ENCODE measurements at places on chromosomes 6 and 20.

DNA sequence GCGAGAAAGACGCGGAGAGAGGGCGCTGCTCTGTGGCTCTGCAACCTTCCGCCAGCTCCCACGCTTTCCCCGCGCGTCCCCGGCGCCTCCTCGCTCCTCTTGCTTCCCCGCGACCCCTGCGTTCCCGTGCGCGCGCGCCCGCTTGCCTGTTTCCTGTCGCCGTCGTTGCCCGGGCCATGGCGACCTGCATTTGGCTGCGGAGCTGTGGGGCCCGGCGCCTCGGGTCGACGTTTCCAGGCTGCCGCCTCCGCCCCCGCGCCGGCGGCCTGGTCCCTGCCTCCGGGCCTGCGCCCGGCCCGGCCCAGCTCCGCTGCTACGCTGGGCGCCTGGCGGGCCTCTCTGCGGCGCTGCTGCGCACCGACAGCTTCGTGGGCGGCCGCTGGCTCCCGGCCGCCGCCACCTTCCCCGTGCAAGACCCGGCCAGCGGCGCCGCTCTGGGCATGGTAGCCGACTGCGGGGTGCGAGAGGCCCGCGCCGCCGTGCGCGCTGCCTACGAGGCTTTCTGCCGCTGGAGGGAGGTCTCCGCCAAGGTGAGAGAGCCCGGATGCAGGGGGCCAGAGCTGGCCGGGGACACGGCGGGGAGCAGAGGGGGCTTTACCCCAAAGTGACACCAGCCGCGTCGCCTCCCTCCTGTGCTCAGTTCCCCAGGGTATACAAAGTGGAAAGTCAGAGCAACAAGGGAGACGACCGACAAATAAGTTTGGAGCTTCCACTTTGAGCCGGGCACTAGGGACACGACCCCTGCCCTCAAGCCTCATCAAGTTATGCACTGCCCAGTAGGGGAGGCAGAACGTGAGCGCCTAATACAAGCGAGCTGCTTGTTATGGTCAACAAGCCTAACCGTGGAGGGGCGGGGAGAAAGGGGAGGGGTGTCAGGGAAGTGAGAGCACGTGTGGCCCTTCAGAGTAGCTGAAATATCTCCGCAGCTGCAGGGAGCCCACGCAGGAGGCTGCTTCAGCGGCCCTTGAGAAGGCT, at the start of gene ALDH5A1:
Gene ALDH5A1 (plus strand): TSS at position 149 of the 975 bp plus-strand sequence. CDS start 28 bp downstream, at position 177.
- DNase-seq = peak; percentile 81

- no peak for DNase-seq
Measured at GRCh38 chr6:11767458-11767857, 11.1 kb downstream of the ADTRP start.

DNA sequence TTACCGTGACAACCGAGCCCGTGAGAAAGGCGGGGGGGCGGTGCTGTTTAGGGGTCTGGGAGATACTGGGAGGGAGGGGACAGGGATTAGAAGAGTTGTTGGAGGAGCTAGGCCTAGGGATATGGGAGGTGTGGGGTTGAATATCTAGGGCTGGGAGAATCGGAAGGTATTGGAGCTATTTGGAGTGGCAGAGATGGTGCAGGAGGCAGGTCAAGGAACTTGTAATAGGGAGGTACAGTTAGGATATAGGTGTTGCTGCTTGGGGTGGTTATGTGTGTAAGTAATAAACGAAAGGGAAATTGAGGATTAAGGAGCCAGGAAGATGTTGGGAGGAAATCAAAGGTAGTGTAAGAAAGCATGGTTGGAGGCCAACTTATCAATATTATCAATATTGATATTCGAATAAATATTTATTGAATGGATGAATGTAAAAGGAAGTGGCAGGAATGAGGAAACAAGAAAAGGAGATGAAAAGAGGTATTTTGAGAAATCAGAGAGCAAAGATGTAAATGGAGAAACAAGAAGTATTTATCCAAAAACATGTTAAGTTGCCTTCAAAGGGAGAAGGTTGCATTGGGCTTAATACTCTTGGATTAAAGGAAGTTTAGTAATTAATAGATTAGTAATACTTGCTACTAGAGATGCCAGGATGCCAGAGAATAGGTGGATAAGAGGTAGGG, 602 bp downstream of the PPP1R11 start:
- no peak for DNase-seq

DNA sequence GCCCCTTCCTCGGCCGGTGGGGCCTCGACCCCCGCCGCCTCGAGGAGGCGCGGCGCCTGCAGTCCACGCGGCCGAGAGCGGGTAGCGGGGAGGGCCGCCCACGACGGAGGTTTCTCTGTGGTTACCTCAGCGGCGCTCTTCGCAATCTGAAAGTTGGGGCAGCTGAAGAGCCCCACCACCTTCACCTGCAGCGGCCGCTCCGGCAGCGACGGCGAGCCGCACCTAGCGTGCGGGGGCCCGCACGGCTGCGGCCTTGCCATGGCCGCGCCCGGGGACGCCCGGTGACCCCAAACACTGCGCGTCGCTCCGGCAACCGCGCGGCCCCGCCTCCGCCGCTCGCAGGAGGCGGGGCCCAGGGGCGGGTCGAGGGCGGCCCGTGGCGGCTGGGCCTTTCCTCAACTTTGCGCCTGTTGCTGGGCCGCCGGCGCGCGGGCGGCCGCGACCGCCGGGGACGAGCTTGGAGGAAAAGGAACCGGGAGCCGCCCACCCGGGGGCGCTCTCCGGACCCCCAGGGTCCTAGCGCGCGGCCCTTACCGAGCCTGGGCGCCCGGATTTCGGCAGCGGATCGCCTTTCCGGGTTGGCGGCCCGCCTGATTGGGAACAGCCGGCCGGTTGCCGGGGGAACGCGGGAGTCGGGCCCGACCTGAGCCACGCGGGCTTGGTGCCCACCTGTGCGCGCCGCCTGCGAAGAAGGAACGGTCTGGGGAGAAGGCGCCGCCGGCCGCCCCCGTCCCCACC, at the start of the genes PPIL6 and SMPD2:
Gene PPIL6 (minus strand): TSS at position 298 of the 738 bp plus-strand sequence. CDS start 38 bp downstream, at position 260.
Gene SMPD2 (plus strand): TSS at position 394 of the 738 bp plus-strand sequence. CDS start 398 bp downstream, outside the sequence.
- DNase-seq = peak; percentile 67

DNA sequence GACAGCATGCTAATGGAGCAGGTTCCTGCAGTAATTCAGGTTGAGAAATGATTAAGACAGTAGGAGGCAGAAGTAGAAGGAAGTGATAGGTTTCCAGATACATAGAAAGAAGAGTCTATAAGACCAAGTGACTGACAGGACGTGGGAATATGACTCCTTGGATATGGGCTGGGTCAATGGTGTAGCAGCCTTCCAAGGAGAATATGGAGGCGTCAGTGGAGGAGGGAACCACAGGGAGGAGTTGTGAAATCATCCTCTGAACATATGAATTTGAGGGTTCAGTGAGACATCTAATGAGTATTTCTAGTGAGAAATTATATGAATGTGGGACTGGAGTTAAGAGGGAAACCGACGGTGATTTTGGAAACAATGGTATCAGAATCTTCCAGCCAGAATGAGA, 43.3 kb downstream of the NUDT3 start:
- DNase-seq = no peak

All from stimulated activated naive CD4-positive, alpha-beta T cell treated with Interleukin-2 at 50 U/mL for 16 hours (primary cell).